ENCODE measurements at places on chromosomes 16 and 17. TPM values are rescaled to one million over a fixed set of nuclear protein-coding genes. Genes with fewer than 3 reads are reported as not detected.

- DNase-seq = no peak
Observed at GRCh38 chr17:43601280-43602039, 55.3 kb upstream of the ETV4 start.

DNA sequence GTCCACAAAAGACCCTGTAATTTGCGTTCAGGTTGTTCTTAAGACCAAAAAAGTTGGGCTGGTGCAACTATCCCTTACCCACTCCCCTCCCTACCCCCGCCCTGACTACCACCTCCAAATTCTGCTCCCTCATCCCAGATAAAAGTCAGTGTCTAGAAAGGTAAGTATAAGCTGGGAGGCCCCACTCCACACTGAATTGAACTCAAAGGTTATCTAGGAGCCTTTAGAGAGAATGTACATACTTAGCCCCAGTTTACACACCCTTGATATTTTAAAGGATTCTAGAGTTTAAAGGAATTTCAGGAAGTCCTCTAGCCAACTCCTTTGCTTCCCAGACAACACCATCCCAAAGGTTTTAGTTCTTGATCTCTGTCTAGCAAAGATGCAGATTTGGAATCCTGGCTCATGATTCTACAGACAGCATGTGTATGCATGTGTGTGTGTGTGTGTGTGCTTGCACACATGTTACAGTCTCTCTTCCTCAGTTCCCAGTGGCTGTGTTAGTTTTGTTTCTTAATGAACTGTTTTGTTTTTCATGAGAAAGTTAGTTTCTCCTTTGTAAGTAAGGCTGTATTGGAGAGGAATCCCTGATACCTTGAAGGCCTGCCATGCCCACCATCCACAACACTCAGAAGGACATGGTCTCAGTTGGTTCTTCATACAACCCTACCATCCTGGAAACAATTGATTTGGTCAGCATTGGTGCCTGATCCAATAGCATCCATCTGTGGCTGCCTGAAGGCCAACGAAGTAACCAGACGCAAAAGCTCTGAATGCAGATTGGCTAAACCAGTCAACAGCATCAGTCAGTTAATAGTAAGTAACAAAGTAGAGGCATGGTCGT lies 281.3 kb downstream of the SOX9 start:
- no peak for DNase-seq

CSH2 gene
- polyA plus RNA-seq = not detected

DNA sequence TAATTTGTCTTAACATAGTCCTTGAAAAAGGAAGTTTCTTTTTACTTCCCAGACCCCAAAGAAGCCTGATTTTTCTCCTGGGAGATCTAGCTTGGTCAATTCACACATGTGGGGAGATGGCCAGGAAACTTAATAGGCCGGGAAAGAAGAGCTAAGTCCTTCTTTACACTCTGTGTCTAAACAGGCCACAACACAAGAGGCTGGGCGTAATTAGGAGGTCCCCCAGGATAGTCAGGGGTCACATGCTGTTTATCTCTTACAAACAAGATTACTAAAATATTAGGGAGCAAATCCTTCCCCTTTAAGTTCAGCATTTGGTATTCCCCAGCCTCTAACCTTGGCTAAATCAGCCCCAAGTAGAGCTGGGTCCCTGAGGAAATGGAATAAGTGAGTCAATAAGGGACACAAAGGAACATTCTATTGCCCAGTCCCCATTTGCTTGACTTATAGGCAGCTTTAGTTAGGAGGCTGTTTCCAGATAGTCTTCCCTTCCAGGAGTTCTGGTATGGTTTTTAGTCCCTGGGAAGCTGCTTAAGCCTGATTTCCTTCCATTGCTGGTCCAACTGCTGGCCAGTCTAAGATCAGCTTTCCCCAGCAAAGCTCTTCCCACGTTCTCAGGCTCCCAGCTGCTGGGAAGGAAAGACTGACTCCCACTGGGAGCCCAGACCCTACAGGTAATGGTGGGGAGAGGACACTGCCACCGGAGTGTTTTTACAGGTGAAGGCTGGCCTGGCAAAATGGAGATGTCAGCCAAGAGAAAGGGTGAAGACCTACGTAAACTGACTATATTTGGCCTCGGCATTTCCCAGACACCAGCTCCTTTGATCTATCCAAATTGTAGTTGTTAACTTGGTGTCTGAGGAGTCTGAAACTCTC lies 14.1 kb upstream of the HOXB9 start:
- no peak for DNase-seq

- DNase-seq = no peak
Observed at GRCh38 chr17:30965686-30966085, 5.2 kb upstream of the RNF135 start.

DNA sequence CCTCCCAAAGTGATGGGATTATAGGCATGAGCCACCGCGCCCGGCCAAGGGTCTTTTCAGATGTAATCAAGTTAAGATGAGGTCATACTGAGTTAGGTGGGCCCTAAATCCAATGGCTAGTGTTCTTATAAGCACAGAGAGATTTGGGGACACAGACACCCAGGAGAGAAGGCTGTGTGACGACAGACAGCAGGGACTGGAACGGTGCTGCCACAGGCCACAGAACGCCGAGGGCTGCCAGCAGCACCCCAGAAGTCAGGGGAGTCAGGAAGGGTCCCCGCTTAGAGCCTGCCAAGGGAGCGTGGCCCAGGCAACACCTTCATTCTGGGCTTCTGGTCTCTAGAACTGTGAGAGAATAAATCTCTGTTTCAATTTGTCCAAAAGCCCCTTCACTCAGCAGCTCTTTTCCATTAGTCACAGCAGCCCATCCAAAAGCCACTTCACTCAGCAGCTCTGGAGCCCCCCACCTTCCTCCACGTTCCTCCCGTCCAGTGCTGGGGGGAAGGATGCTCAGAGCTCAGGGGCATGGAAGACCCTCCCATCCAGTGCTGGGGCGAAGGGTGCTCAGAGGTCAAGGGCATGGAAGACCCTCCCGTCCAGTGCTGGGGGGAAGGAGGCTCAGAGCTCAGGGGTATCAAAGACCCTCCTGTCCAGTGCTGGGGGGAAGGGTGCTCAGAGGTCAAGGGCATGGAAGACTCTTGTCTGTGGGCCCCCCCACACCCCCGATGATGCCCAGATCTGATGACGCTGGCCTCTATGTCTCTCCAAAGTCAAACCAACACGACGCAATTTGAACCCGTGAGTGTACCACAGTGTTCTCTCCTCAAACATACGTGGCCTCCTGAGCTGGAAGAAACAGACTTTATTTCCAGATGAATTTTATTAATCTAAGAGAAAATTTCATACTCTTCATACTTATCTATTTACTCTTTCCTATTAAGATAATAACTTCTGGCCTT lies 11.9 kb downstream of the RAB40B start:
- no peak for DNase-seq

GRCh38 chr17:75861927-75862317 lies 6.8 kb upstream of the WBP2 start:
- DNase-seq = no peak

- no peak for DNase-seq
Observed at GRCh38 chr17:32870969-32871368, 6.0 kb downstream of the MYO1D start.

GRCh38 chr17:14762736-14763479 lies 462.0 kb downstream of the HS3ST3B1 start:
- no peak for DNase-seq

DNA sequence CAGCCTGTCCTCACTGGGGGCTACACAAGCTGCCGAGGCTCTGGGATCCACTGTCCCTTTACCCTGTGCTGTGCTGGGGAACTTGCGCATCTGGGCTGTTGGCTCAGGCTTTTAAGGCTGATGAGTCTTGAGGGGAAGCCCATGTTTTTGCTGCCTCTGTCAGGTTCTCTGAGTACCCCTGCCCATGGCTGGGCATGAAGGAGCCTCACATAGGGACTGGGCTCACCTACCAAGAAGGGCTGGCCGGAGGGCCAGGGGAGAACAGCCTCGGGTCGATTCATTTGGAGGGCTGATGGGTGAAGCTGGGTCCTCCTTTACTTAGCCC lies 14.6 kb downstream of the FMNL1 start:
- no peak for DNase-seq

OR1A1 gene
- not detected for polyA plus RNA-seq

GRCh38 chr16:88442727-88443576 lies 10.1 kb upstream of the ZFPM1 start:
- peak; percentile 58 for DNase-seq

DNA sequence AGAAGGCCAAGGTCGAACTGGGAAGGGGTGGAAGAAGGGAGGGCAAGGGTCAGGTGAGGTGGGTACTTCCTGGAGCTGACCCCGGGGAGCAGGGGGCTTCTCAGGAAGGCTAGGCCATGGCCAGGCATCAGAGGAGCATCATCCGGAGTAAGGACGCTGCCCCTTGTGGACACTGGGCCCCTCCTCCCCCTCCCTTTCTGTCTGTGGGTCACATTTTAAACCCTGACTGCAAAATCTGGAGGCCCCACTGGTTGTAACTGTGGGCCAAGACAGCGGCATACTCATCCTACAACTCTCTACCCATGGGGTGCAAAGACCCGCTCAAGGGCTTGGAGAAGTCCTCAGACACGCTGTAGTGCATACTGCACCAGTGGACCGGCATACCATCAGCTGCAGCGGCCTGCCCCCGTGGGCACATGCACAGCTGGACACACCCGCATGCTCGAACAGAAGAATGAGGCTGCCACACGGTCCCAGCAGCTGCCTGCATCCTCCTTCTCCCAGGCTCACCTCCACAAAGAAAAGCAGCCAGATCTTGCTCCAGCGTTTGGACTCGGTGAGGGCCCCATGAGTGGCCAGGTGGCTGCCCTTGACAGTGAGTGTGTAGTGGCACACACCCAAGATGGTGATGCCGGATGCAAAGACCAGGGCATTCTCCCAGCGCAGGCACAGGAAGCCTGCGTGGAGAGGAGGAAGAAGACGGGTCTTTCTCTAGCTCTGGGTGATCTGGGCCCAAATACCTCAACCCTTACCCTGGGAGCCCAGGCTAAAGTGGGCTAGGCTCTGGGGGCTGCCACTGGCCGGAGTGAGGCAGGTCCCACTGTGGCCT lies 1.2 kb downstream of the FADS6 start:
- no peak for DNase-seq

DNA sequence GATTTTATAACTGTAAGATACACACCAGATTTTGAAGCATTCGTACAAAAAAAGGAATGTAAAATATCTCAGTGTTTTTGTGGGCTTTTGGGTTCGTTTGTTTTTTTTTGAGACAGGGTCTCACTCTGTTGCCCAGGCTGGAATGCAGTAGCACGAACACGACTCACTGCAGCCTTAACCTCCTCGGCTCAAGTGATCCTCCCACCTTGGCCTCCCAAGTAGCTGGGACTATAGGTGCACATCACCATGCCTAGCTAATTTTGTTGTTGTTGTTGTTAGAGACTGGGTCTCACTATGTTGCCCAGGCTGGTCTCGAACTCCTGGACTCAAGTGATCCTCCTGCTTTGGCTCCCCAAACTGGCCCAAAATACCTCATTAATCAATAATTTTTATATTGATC lies 15.9 kb downstream of the STAT5B start:
- DNase-seq = no peak

- DNase-seq = no peak
Observed at GRCh38 chr17:58358408-58359172, 6.6 kb upstream of the SUPT4H1 start.

DNA sequence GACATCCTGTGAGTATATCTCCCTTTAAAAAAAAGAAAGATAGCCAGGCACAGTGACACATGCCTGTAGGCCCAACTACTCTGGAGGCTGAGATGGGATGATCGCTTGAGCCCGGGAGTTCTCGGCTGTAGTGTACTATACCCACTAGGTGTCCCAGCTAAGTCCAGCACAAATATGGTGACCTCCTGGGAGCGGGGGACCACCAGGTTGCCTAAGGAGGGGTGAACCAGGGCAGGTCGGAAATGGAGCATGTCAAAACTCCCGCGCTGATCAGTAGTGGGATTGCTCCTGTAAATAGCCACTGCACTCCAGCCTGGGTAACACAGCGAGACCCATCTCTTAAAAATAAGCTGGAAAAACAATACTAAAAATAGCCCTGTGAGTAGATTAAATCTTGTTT lies 29.4 kb downstream of the GINS2 start:
- no peak for DNase-seq

DNA sequence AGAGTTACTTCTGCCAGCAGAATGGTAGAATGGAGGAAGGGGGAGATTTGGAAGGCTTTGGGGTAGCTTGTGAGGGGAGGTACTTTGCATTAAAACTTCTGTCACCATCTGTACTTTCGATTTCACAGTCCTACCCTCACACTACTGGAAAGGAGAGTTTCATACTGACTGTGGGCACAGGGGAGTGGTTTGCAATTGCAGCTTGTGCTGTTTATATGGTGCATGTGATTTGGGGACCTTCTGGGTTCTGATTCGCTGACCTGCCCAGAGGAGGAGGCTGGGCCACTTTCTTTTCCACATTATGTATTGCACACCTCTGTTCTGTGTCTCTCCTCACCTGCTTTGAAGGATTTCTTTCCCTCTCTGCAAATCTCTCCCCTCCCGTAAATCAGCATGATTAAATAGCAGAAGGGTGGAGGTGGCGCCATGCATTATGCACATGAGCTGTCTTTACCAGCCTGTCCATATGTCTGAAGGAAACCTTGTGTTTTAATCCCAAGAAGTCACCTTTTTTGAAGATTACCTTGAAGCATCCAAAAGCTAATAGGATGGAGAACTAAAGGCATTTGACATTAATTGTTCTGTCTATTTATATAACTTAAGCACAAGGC lies 90.9 kb downstream of the RBFOX1 start:
- DNase-seq = no peak

- DNase-seq = no peak
Observed at GRCh38 chr17:55845385-55845784, 94.5 kb downstream of the PCTP start.

PLK1 gene
- not detected for polyA plus RNA-seq

KCNH6 gene
- polyA plus RNA-seq = not detected

ITGAX gene
- polyA plus RNA-seq = 1.1 TPM

MT1E gene
- polyA plus RNA-seq = 21.9 TPM

MAP3K3 gene
- polyA plus RNA-seq = 23.8 TPM

KRTAP2-2 gene
- not detected for polyA plus RNA-seq

DNA sequence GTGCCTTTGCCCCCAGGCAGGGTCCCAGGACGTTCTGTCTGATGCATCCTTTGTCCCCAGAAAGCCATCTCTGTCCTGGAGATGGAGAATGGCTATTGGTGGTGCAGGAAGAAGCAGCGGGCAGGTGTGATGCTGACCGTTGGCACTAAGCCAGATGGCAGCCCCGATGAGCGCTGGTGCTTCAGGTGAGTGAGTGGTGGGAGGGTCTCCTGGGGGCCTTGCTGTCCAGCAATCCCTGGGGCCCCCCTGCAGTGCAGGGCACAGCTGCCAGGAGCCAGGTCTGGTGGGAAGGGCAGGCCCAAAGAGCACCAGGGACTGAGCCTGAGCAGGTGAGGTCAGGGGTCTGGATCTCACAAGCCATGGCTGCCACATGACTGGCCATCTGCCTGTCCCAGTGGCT lies 18.1 kb downstream of the TRPV2 start:
- DNase-seq = no peak

GRCh38 chr17:4161967-4162305 lies 18.9 kb downstream of the CYB5D2 start:
- DNase-seq = no peak

RAB26 gene
- 1.2 TPM for polyA plus RNA-seq

DNA sequence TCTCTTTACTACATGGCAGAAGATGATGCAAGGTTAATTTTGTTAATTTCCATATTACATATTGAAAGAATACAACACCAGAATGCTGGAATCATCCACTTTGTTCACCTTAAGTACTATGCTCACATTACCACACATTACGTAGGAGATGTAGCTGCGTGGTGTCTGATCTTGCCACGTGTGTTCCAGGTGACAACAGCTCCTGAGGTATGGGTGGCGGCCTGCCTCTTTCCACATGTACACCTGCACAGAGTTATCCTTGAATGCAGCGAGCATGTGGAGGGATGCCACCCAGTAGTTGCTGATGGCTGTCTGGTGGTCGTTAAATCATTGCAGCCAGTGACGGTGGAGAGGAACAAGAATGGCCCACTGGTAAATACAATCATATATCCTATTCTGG lies 740.5 kb upstream of the EEF2KMT start:
- no peak for DNase-seq
